ENCODE measurements at places on chromosomes 12 and 14. TPM values are rescaled to one million over a fixed set of nuclear protein-coding genes. Genes with fewer than 3 reads are reported as not detected.

GRCh38 chr12:117699575-117699974, 269.2 kb downstream of the KSR2 start:
- H3K4me3 ChIP-seq: no peak overlapping the region
- H3K4me1 ChIP-seq: no peaks in the 10 kb centered on the region

DNA sequence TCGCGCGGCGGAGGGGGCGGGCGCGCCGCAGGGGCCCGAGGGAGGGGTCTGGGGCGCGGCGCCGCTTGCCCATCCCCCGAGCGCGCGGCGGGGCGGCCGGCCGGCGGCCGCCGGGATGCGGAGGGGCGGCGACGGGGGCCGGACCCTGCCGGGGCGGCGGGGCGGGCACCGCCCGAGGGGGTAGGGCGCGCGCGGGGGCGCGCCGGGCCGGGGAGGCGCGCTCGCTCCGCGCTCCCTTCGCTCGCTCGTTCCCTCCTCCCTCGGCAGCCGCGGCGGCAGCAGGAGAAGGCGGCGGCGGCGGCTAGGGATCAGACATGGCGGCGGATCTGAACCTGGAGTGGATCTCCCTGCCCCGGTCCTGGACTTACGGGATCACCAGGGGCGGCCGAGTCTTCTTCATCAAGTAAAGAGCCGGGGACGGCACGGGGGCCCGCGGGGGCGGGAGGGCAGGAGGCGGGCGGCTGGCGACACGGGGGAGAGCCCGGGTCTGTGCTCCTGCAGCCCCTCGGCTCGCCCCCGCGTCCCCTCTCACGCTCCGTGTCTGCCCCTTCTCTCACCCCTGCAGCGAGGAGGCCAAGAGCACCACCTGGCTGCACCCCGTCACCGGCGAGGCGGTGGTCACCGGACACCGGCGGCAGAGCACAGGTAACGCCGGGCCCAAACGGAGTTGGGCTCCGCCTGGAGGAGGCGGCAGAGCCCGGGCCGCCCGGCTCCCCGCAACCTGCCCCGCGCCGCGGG, at the start of gene PLEKHA5:
Gene PLEKHA5, plus strand, starts transcription at position 248 of the 738 bp plus-strand sequence. Its CDS starts 67 bp downstream, at position 315.
- no peaks in the 10 kb centered on the region for H3K27me3 ChIP-seq
- H3K4me3 ChIP-seq: peak within 1 kb of the TSS; percentile 77
- no peaks in the 10 kb centered on the region for H3K4me1 ChIP-seq
- peak within 1 kb of the TSS; percentile 90 for H3K27ac ChIP-seq
- DNase-seq: peak; percentile 75

DNA sequence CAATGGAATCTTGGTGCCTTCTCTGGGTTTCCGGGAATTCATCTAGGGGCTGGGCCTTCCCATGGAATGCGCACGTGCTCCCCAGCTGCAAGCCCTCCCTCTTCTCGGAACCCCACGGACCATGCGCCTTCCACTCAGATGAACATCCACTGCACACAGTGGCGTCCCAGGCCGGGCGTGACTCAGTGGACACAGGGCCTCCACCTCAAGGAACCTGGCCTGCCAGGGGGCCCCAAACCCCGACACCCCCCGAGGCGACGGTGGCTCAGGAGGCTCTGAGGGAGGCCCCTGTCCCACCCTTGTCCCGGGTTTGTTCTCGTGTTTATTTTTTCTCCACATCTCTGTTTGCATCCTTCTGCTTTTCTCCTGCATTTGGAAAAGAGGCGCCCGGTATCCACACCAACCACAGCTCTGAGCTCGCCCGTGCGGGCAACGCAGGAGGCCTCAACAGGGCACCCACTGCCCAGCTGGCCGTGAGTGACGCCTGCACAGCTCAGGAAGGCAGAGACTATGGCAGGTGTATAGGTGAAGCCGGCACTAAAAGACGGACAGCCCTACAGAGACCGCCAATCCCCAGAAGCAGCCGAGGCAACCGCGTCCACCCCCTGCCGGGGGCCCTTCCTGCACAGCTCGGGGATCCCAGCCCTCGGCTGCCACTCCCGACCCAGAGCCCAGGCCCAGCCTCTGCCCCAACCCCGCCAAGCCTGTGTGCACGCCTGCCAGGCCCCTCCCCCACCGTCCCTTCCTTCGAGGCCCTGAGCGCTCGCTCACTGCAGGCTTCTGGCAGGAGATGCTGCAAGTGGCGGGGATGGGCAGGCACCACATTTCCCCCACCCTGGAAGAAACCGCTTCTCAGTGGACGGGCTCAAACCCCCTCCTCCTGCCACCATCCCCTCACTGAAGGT, 23.8 kb upstream of the GALNT9 start:
- H3K27me3 ChIP-seq: peaks cover 9% of the 10 kb centered on the region
- H3K4me3 ChIP-seq: no peak overlapping the region
- H3K4me1 ChIP-seq: no peaks in the 10 kb centered on the region
- H3K27ac ChIP-seq: no peak overlapping the region

- H3K4me3 ChIP-seq: no peak overlapping the region
- H3K4me1 ChIP-seq: no peaks in the 10 kb centered on the region
These were observed 438.1 kb downstream of the FUT8 start for GRCh38 chr14:65850429-65851135.

POTEG gene
- total RNA-seq: not detected

All from transverse colon (tissue), 4 donors.